ENCODE measurements at places on chromosomes 12 and 14. TPM values are rescaled to one million over a fixed set of nuclear protein-coding genes. Genes with fewer than 3 reads are reported as not detected.

- DNase-seq = no peak
Measured at GRCh38 chr12:17342381-17342961, 736.5 kb upstream of the LMO3 start.

- DNase-seq = no peak
Measured at GRCh38 chr12:11723993-11724392, 74.5 kb downstream of the ETV6 start.

GRCh38 chr14:68561531-68562007 is 231.3 kb downstream of the ZFP36L1 start:
- DNase-seq = no peak

- DNase-seq = no peak
Measured at GRCh38 chr12:130669205-130669557, 46.9 kb downstream of the RIMBP2 start.

GRCh38 chr12:18368594-18368993 is 107.3 kb downstream of the PIK3C2G start:
- no peak for DNase-seq

DNA sequence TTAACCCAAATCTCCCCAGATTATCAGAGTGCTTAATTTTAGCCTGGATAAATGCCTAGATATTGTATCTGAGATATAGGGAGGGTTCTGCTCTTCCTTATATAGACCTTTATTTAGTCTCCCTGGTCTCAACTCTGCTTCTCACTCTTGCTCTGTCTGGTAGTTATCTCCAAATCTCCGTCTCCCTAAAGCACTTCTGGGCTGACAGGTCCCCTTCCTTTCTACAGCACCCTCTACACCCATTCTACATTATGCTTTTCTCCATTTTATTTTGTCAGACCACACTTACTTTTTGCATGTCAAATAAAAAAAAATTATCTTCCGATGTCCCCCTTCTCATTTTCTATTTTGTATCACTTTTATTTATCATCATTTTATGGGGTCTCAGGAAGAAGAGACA is 2.0 kb upstream of the ERC1 start:
- DNase-seq = no peak

- peak; percentile 82 for DNase-seq
Measured at GRCh38 chr14:105091517-105092170, 26.4 kb upstream of the GPR132 start.

GRCh38 chr14:22095860-22096513 is 422.4 kb upstream of the OR4E1 start:
- no peak for DNase-seq

DNA sequence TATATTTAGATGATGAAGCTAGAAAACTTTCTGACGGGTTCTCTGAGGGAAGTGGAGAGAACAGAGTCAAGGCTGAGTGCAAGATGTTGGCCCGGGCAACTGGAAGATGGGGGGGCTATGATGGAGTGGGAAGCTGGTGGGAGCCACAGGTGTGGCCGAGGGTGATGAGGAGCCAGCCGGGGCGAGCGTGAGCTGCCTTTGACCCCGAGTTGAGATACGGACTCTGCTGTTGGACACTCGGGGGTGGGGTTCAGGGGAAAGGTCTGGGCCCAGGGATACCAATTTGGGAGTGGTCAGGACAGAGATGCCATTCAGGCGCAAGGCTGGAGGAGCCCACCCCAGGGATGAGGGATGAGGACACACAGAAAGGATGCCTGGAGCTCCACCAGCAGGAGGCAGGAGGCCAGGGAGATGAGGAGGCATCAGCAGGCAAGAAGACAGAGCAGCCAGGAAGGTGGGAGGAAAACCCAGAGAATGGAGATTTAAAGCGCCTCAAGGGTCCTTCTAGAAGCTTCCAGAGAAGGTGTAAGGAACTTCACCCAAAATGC is 9.0 kb downstream of the SCARB1 start:
- no peak for DNase-seq

DNA sequence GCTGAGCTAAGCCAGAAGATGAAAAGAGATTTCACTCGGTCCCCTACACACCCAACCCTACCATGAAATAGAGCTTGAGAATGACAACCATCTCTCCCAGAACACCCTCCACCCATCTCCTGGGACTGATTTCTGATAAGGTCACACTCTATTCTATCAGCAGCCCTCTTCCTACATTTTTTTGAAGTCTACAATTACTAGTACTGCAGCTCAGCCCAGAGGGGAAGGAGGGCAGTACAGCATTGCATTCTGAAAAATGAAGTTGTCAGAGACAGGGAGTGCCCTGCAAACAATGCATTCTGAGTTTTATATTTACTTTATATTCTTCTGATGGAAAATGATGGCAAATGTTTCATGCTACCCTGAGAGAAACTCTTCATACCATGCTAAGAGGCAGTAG is 318.5 kb downstream of the BCAT1 start:
- no peak for DNase-seq

- DNase-seq = no peak
Measured at GRCh38 chr14:99131632-99132271, 140.2 kb downstream of the BCL11B start.

GRCh38 chr12:46627686-46628085 is 198.1 kb downstream of the SLC38A4 start:
- no peak for DNase-seq

- no peak for DNase-seq
Measured at GRCh38 chr14:23121361-23121771, 2.3 kb upstream of the CEBPE start.

GRCh38 chr14:54803396-54803795 is 99.2 kb downstream of the GCH1 start:
- DNase-seq = no peak

FAM181A gene
- polyA plus RNA-seq = not detected

ADSS1 gene
- polyA plus RNA-seq = 1.1 TPM

OVCH1 gene
- polyA plus RNA-seq = not detected

IRAK3 gene
- polyA plus RNA-seq = 0.06 TPM

SCFD1 gene
- polyA plus RNA-seq = 56.2 TPM

TPPP2 gene
- not detected for polyA plus RNA-seq

All from foreskin keratinocyte (primary cell).